Glomerular endothelial cell (primary cell): ENCODE measurements at places on chromosomes 1 and 21. TPM values are rescaled to one million over a fixed set of nuclear protein-coding genes. Genes with fewer than 3 reads are reported as not detected.

Gene RNU1-1
- total RNA-seq: under 0.01 TPM in 2 replicates

Gene FCRL2
- total RNA-seq: not detected in 2 replicates

Gene PRRX1
- 0.19 and 0.93 TPM in 2 replicates for total RNA-seq

Gene NBPF20
- 3.2 and 3.4 TPM in 2 replicates for total RNA-seq

Gene FAM110D
- 4.1 and 5.8 TPM in 2 replicates for total RNA-seq

Gene LCA5L
- 0.53 and 2.0 TPM in 2 replicates for total RNA-seq

Gene CYYR1
- total RNA-seq: 24.1 and 28.2 TPM in 2 replicates

Gene GSTM5
- total RNA-seq: not detected in 2 replicates

Gene PADI4
- total RNA-seq: not detected in 2 replicates

Gene CD34
- total RNA-seq: 54.0 and 307 TPM in 2 replicates

Gene SLC6A9
- 0.15 and 1.5 TPM in 2 replicates for total RNA-seq

Gene SERINC2
- total RNA-seq: 38.4 and 43.5 TPM in 2 replicates

Gene HMGCL
- total RNA-seq: 40.4 and 66.4 TPM in 2 replicates

Gene TEKT2
- total RNA-seq: 0.23 TPM in 1 of 2 replicates, not detected in the other

Gene ILDR2
- total RNA-seq: 0.53 TPM in 1 of 2 replicates, not detected in the other

Gene BCL2L15
- total RNA-seq: 0.10 and 0.23 TPM in 2 replicates

Gene PAPPA2
- 0.05 and 0.18 TPM in 2 replicates for total RNA-seq

Gene NR1I3
- not detected in 2 replicates for total RNA-seq

Gene DEPDC1
- total RNA-seq: 2.1 and 6.0 TPM in 2 replicates

Gene ANXA9
- total RNA-seq: 0.19 TPM in 1 of 2 replicates, not detected in the other

Gene RNF2
- 22.3 and 25.3 TPM in 2 replicates for total RNA-seq

Gene RSPH1
- 0.15 TPM in 1 of 2 replicates, not detected in the other for total RNA-seq

Gene SHISAL2A
- not detected in 2 replicates for total RNA-seq

Gene C4BPA
- total RNA-seq: not detected in 2 replicates

Gene RUNX3
- total RNA-seq: 0.06 TPM in 1 of 2 replicates, not detected in the other

Gene BEND5
- total RNA-seq: 0.12 and 0.29 TPM in 2 replicates

Gene SDHC
- total RNA-seq: 69.4 and 92.9 TPM in 2 replicates

Gene LPAR3
- total RNA-seq: 0.06 TPM in 1 of 2 replicates, not detected in the other

Gene B3GALT2
- 0.78 and 1.1 TPM in 2 replicates for total RNA-seq

Gene KCNT2
- total RNA-seq: 0.05 and 0.41 TPM in 2 replicates

Gene SON
- total RNA-seq: 162 and 208 TPM in 2 replicates
